ENCODE measurements at places on chromosomes 3 and 15.
A peak's percentile ranks its signal among the peaks of the same experiment; 100 is the strongest.

- no peak for DNase-seq
Observed at GRCh38 chr15:52503788-52504496, 24.7 kb downstream of the MYO5A start.

DNA sequence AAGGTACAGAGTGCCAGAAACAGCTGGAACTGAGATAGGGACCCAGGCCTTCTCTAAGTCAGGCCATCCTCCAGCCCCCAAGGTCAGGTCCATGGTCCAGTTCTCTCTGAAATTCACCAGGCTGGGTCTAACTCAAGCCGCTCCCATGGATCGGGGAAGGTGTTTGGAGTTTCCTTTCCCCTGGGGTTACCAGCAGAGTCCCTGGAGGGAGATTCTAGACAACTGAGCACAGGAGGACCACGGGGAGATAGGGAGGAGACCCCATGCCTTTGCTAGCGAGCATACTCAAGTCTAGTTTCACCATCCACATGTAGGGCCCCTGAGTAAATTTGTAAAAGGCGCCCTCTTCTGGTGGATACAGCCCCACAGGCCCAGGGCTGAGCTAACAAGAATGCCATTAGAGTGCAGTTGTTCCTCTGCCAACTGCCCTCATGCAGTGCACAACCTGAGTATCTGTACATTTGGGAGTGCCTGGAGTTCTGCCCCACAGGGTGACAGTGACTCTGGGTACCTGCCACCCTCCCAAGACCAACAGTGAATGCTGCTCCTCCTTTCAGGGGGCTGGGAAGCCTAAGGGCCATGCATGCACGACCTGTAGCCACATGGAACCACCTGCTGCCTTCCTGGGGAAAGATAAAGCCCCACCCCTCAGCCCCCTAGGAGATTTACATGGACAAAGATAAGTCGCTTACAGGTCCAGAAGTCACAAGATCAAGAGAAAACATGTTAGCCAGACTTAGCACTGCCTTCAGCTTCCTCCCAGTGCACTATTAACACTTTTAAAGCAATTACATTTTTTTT, 89.0 kb downstream of the IQSEC1 start:
- no peak for DNase-seq

DNA sequence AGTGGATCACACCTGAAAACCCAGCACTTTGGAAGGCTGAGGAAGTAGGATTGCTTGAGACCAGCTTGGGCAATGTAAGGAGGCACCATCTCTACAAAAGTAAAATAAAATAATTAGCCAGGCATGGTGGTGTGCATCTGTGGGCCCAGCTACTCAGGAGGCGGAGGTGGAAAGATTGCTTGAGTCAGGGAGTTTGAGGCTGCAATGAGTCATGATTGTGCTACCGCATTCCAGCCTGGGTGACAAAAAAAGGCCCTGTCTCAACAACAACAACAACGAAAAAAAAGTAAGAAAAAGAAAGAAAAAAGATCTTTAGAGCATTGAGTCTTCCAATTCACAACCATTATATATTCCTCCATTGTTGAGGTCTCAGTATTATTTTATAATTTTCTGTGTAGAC, 192.4 kb upstream of the DPH6 start:
- DNase-seq: peak; percentile 77

DNA sequence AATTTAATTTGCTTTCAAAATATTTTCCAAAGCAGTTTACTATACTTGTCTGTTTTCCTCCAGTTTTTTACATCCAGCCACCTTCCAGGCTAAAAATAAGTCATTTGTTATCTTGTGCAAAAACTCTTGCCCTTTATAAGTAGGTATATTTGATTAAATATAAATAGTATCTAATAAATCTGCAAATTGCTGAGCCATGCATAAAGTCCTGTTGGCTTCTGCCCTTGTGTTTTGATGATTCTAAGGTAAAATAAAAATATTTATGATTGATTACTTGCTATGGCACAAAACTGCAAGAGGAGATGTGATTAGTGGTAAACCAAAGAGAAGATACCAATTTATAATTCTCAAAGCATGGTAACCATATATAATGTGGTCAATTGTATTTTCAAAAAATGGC, 1026.7 kb downstream of the EPHA3 start:
- DNase-seq: no peak

- no peak for DNase-seq
Observed at GRCh38 chr3:150876611-150877265, 28.5 kb downstream of the MINDY4B start.

- DNase-seq: no peak
Observed at GRCh38 chr15:97082830-97083229, 752.3 kb downstream of the NR2F2 start.

DNA sequence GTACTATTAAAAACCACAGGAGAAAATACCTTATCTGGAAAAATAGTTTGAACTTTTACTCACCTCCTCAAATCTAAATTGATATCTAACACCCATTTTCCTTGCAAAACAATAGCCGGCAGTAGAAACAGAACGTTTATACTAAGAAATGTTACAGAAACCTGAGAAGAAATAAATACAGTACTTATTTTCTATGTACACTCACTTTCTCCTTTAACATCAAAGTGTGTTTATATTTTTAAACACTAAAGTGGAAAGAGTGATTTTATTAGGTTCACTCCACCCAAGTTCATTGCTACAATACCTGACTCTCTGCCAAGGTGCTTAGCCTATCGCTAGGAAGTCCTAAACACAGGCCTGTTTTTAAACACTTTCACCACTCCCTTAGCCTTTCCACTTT, 87.8 kb upstream of the TJP1 start:
- no peak for DNase-seq
